ENCODE measurements at places on chromosomes 7 and 10. TPM values are rescaled to one million over a fixed set of nuclear protein-coding genes. Genes with fewer than 3 reads are reported as not detected.

Gene SFRP4
- not detected for total RNA-seq

DNA sequence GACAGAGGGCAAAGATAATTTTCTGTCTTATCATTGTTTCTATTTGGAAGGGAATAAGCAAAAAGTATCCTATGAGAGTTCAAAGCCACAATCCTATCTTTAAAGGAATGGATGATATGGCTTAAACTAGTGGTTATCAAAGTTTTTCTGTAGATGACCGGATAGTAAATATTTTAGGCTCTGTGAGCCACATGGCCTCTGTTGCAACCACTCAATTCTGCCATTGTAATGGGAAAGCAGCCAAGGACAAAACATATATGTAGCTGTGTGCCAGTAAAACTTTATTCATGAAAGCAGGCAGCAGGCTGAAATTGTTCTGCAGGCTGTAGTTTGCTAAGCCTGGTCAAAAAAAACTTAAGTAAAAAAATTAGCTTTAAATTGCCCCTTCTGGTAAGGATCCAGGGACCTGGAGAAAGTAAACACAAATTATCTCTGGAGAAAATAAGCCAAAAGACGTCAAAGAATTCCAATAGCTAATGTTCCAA lies 73.3 kb downstream of the THSD7A start:
- H3K4me1 ChIP-seq, result no peaks in the 10 kb centered on the region
- no peak overlapping the region for H3K27ac ChIP-seq
- no peak overlapping the region for H3K4me3 ChIP-seq
- no peak for DNase-seq
- no peaks in the 10 kb centered on the region for H3K27me3 ChIP-seq
- no peaks in the 10 kb centered on the region for H3K36me3 ChIP-seq

GRCh38 chr7:30436046-30436445 lies 42.5 kb downstream of the NOD1 start:
- H3K27me3 ChIP-seq, result no peaks in the 10 kb centered on the region
- H3K36me3 ChIP-seq, result peaks cover 63% of the 10 kb centered on the region
- no peak overlapping the region for H3K4me3 ChIP-seq
- H3K27ac ChIP-seq, result no peak overlapping the region
- DNase-seq, result no peak

Gene MCMBP
- 99.4 TPM for total RNA-seq

DNA sequence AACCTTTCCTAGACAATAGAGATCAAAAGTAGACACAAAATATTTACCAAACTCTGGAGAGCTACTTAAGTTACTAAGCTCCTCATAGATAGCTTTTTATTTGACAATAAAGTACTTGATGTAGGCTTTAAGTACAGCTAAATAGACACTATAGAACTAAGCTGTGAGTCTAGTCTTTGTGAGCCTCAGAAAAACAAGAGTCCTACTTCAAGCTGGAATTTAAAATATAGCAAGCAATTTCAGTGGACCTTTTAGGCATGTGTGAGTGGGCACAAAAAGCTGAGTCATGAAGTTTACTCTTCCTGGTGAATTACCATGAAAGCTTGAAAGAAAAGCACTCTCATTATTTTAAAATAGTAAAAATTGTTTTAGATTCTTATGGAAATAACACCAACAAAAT lies 76.1 kb downstream of the ADD3 start:
- no peaks in the 10 kb centered on the region for H3K27me3 ChIP-seq
- H3K36me3 ChIP-seq, result peaks cover 34% of the 10 kb centered on the region
- peaks cover 70% of the 10 kb centered on the region for H3K4me1 ChIP-seq
- no peak overlapping the region for H3K4me3 ChIP-seq
- no peak overlapping the region for H3K27ac ChIP-seq

DNA sequence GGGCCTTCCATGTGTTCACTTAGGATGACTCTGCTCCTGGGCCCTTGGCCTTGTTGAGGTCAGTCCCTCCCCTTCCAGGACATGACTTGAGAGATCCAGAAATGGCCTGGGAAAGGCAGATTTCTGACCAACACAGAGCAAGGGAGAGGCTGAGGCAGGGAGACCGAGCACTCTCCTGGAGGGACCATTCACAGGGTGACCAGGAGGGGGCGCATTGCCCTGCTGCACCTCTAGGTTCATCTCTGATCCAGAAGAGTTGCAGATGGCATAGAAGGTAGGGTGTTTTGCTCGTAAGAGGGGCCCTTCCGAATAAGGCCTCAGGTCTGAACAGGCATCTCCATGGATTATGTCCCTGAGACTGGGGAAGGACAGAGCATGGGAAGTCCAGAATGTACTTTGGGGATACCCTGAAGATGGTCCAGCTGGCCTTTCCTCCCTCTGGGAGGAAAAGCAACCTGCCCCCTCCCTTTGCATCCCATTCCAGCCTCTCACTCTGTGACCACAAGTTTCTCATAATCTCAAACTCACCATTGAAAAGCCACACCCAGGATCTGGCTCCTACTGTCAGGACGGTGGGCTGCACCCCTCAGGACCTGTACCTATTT lies 6.6 kb downstream of the DMBT1 start:
- no peak overlapping the region for H3K4me3 ChIP-seq
- peaks cover 3% of the 10 kb centered on the region for H3K4me1 ChIP-seq
- no peaks in the 10 kb centered on the region for H3K36me3 ChIP-seq
- no peak overlapping the region for H3K27ac ChIP-seq
- H3K27me3 ChIP-seq, result peaks cover 10% of the 10 kb centered on the region
- DNase-seq, result peak; percentile 21

Gene CPA2
- 0.14 TPM for total RNA-seq

DNA sequence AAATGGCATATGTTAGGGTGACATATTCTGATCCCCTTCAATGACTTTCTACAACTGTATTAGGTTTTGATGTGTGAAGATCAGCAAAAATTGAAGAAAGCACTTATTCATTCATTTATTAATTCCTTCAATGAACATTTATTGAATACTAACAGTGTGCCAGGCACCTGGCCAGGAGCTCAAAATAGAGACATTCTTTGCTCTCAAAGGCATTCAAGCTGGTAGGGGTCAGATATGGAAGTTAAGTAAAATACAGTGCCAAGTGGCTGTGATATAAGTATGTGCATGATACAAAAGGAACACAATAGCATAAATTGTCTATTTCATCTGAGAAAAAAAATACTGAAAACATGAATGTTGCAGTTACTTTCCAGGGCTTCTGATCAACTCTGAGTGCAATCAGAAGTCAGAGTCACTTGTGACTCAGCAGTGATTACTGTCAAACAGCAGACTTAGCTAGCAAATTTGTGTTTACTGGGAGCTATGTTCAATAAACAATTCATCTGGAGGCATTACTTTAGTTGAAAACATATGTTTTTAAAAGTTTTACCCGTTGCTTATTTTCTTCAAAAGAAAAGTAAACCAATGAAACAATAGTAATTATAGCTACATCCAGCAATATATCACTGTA lies 60.4 kb upstream of the CACNB2 start:
- H3K27ac ChIP-seq, result no peak overlapping the region
- DNase-seq, result no peak
- H3K4me1 ChIP-seq, result no peaks in the 10 kb centered on the region
- no peaks in the 10 kb centered on the region for H3K36me3 ChIP-seq

GRCh38 chr10:15857107-15857575 lies 3.2 kb downstream of the MINDY3 start:
- peaks cover 26% of the 10 kb centered on the region for H3K4me1 ChIP-seq
- no peak overlapping the region for H3K4me3 ChIP-seq
- no peak for DNase-seq
- H3K36me3 ChIP-seq, result peaks cover 28% of the 10 kb centered on the region

DNA sequence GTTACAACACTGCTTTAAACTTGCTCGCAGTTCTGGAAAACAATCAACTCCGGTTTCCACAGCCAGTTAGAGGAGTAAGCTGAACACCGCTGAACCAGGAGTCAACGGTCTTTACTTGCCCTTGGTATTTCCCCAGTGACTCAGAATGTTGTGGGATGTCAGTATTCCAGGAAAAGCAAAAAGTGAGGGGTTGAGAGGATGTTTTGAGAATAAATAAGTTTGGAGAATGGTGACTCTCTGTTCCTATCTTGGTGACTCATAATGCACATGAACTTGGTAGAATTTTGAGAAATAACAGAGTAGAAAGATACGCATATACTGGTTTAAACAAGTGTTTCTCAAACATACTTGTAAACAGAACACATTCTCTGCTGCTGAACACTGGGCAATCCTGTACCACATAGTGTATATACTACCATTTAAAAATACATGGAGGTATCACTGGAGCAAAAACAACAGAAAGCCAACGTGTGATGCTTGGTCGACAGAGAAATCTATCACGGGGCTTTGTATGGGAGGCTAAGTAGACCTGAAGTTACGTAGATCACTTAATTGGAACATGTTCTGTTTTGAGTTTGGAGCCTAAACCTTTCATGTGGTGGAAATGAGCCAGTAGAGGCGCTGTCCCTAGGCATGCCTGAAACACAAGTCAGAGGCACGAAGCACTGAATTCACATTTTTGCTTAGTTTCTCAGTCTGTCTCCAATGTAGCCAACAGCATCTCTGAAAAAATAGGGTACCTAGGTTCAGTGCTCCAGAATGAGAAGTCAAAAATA lies 534.3 kb downstream of the PARD3 start:
- no peak overlapping the region for H3K4me3 ChIP-seq
- DNase-seq, result no peak
- H3K36me3 ChIP-seq, result no peaks in the 10 kb centered on the region
- H3K27ac ChIP-seq, result no peak overlapping the region
- H3K4me1 ChIP-seq, result peaks cover 8% of the 10 kb centered on the region
- H3K27me3 ChIP-seq, result peaks cover 7% of the 10 kb centered on the region

- no peak overlapping the region for H3K4me3 ChIP-seq
- H3K36me3 ChIP-seq, result no peaks in the 10 kb centered on the region
- DNase-seq, result no peak
Observed at GRCh38 chr7:81367326-81367931, 402.4 kb downstream of the HGF start.

Gene CALY
- not detected for total RNA-seq

Gene WDFY4
- 0.18 TPM for total RNA-seq

DNA sequence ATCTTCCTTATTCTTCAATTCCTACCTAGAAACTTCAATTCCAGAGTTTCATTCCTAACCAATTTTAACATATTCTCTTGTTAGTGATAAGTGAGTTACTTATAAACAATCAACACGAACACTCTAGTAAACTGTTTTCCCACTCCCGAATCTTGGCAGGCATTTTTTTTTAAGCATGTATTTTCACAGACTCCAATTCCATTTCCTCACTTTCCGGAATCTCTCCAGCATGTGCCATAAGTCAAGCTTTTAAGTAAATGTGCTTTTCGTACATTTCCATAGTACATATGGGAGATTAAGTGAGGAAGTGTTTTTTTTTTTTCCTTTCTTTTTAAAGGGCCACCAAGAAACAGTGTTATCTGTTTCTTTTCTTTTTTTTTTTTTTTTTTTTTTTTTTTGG lies 89.1 kb downstream of the FGFR2 start:
- H3K4me3 ChIP-seq, result no peak overlapping the region
- H3K27me3 ChIP-seq, result no peaks in the 10 kb centered on the region
- DNase-seq, result no peak
- no peaks in the 10 kb centered on the region for H3K36me3 ChIP-seq
- peaks cover under 1% of the 10 kb centered on the region for H3K4me1 ChIP-seq

GRCh38 chr7:20350996-20351692 lies 20.4 kb downstream of the ITGB8 start:
- H3K36me3 ChIP-seq, result no peaks in the 10 kb centered on the region
- no peak overlapping the region for H3K4me3 ChIP-seq
- no peaks in the 10 kb centered on the region for H3K4me1 ChIP-seq
- H3K27me3 ChIP-seq, result no peaks in the 10 kb centered on the region
- DNase-seq, result no peak
- H3K27ac ChIP-seq, result no peak overlapping the region

DNA sequence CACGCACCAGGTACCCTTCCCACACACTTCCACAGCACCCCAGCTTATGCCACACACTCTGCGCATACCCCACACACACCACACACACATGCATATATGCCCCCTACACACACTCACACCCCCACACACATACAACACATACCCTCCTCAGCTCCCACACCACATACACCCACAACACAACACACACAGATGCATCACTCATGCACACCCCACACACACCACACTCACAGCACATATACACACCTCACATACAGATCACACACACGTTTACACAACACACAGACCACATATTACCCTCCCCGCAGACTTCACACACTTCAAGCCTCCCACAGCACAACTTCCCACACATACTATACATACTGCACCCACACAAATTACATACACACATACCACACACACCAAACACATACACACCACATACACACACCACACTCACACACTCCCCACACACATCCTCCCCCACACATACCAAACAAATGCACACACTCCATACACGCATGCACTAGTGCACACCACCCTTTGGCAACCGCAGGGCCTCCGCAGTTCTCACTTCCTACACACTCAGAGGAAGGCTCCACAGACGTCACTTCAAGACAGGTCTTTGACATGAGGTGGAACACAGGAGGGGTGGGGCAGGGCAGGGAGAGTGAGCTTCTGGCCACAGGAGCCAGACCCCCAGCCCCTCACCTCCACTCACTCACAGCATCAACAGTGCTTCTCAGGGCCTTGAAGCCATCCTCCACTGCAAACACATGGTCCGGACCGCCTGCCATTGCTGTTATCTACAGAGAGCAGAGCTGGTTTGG lies 18.5 kb upstream of the ANTXRL start:
- no peak overlapping the region for H3K27ac ChIP-seq
- H3K27me3 ChIP-seq, result no peaks in the 10 kb centered on the region
- H3K4me1 ChIP-seq, result peaks cover 21% of the 10 kb centered on the region
- no peak overlapping the region for H3K4me3 ChIP-seq

DNA sequence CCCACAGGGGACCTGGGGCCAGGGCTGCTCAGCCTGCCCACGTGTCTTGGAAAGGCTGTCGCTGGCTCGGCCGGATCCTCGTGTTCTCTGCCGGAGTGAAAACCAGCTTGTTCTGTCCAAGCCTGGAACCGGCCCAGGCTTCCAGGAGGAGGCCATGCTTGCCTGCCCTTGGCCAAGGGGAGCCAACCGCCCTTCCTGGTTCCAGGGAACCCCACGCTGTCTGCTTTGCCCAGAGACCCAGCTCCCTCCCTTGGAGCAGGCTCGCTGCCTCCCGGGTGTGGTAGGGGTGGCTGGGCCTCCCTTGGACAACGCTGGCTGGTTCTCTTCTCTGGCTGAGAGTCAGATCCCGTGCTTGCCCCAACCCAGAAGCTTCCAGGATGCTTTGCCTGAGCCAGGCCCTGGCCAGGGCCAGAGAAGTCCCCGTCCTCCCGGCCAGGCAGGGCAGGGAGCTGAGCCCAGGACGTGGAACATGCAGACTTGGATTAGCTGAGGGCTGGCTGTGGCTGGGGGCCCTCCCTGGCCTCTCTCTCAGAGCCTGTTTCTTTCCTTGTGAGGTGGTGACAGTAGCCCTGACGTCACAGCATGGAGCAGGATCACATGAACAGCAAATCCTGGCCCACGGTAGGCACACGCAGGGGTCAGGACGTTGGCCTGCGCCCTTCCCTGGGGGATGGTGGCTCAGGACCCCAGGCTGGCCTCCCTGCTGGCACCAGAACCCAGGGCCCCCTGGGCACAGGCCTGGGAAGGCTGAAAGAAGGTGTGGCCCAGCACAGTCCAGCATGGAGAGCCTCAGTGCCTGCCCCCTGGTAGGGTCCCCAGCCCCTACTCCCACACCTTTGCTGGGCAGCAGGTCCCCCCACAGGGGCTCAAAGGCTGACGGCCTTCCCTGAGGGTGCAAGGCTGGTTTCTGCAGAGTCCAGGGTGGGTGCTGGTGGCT lies 67.5 kb downstream of the PWWP2B start:
- DNase-seq, result no peak
- H3K4me1 ChIP-seq, result no peaks in the 10 kb centered on the region
- H3K27ac ChIP-seq, result no peak overlapping the region
- H3K27me3 ChIP-seq, result peaks cover 2% of the 10 kb centered on the region

GRCh38 chr10:4082861-4083260 lies 297.9 kb upstream of the KLF6 start:
- peaks cover 7% of the 10 kb centered on the region for H3K27me3 ChIP-seq
- H3K4me3 ChIP-seq, result no peak overlapping the region
- H3K36me3 ChIP-seq, result no peaks in the 10 kb centered on the region
- peaks cover 27% of the 10 kb centered on the region for H3K4me1 ChIP-seq
- no peak for DNase-seq

Measured in activated T-helper 2 cell treated with anti-CD3 and anti-CD28 coated beads, Interferon-gamma antibody, Interleukin-2, Interleukin-4, amounts not matched to agents 10 μg/mL and 5 μg/mL and 100 μg/mL, durations not matched to agents 14 hours and 24 hours and 36 hours (primary cell).